ENCODE measurements at places on chromosomes 5 and 9.

DNA sequence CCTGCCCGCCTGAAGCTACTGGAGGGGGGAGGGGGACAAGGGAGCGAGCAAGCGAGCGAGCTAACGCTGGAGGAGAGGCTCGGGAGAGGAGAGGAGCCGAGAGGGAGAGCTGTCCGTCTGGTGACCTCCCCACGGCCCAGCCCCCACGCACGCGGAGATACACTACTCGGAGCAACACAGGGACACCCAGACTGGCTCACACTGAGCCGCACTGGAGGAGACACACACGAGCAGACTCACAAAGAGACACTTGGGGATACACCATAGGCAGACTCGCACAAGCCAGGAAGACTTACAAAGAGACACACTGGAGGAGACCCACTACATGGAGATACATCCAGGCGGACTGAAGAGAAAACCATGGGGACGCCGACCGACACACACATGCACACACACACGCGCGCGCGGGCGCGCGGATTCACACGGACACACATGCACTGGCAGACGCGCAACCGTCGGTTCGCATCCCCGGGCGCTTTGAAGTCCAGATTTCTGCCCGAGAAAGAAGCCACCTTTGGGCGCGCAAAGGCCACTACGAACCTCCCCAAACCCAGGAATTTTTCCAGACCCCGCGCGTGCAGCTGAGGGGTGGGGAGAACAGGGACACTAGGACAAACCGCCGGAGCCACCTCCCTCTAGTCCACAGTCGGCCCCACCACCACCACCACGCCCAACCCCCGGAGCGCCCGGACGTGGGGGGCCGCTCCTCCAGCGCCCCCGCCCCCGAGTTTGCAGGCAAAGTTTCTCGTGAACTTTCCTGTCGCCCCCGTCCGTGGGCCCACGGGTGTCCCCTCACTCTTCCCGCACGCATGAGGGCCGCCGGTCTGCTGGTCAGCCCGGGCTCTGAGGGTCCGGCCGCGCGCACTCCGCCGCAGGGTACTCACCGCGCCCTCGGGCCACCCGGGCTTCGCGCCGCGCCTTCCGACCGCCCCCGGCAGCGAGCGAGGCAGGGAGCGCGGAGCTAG, 571 bp downstream of the CNTFR start:
- no peak for DNase-seq

- DNase-seq: no peak
These were observed 492.2 kb downstream of the ENC1 start for GRCh38 chr5:74148321-74148720.

DNA sequence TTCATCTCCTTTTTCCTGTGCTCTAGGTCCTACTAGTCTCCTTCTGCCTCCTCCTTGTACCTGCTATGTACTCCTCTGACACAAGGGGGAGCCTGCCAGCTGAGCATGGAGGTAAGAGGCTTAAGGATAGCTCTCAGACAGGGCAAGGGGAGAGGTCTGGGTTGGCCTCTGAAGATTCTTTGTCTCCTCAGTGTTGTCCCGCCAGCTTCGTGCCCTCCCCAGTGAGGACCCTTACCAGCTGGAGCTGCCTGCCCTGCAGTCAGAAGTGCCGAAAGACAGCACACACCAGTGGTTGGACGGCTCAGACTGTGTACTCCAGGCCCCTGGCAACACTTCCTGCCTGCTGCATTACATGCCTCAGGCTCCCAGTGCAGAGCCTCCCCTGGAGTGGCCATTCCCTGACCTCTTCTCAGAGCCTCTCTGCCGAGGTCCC, 3.8 kb downstream of the CREB3 start:
- DNase-seq: peak; percentile 56

- DNase-seq: no peak
These were observed 33.7 kb downstream of the PTGES start for GRCh38 chr9:129719135-129719534.

- no peak for DNase-seq
These were observed 34.8 kb downstream of the ATP6V0E1 start for GRCh38 chr5:173018358-173018757.

DNA sequence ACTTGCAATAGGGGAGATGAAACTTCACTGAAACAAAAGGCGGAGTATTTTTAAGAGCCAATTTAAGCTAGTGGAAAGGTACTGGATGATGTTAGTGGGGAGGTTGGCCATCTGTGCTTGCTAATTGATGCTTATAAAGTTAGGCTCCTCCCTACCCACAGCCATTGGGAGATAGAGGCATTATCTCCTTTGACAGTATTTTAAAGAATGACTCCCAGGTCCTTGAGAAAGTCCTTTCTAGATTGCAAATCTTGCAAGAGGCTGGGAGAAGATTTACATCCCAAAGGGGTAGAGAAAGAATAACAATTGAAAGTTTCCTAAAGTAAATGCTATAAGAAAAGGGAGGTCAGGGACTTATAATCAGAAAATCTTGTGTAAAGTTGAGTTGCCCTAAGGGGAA, 282.6 kb downstream of the BRINP1 start:
- no peak for DNase-seq

GRCh38 chr5:40391642-40392041, 288.1 kb upstream of the PTGER4 start:
- no peak for DNase-seq

DNA sequence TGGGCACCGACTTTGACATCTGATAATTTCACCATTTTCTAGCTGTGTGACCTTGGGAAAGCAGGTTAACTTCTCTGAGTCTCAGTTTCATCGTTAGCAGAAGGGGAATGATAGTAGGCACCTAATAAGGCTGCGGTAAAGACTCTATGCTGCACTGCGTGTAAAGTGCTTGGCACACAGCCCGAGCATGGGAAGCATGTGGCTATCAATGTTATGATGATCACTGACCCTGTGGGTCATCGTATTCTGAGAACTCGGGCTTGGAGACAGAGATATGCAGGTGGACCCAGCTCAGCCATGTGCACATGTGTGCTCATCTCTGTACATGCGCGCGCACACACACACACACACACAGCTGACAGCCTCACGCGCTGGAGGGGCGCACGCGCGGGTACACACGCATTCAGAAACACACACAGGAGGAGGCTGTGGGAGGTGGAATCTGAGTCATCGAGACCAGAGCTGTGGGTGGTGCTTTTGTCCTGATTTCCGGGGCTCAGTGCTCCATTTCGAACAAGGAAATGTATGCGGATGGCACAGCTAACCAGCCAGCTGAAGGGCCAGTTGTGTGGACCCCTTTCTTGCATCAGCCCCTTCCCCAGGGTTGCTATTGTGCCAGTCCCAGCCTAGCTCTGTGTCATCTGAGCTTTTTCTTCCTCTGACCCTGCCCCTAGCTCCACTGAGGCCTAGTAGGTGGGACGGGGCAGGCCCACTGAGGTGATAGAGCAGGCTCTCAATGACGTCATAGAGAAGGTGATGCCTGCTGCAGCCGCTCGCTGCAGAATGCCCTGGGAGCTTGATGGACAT, 11.1 kb upstream of the ARAP3 start:
- DNase-seq: no peak

DNA sequence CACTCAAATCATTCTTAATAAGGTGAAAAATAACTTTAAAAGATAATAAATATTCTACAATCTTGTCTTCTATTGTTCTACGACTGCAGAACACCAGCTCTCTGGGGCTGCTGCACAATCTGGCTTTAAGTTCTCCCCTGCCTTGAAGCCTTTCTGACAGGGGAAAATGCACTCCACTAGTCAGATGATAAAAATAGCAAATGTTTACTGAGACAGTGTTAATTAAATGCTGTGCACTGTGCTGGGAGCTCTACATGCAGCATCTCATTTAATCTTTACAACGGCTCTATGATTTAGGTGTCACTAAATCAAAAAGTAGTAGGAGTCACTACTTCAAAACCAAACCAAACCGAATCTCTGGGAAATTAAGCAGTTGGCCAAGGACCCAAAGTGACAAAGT, 132.7 kb downstream of the SLIT3 start:
- DNase-seq: no peak

GRCh38 chr5:110054240-110054639, 364.5 kb downstream of the MAN2A1 start:
- no peak for DNase-seq

DNA sequence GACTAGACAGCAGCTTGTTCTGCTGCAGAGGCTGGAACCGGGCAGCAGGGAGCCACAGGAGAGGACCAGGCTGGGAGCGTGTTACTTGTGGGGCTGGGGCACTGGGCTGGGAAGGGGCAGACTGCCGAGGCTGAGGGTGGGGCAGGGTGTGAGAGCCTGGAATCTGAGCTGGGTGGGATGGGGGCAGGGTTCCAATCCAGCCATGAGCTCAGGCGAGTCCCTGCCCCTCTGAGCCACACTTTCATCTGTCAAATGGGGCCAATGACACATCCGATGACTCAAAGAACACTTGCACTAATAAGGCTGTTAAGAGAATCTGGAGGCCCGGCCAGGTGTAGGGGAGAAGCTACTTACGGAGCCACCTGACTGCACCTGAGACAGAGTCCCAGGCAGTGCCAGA, 18.7 kb upstream of the WDR38 start:
- DNase-seq: no peak

GRCh38 chr9:80175286-80176150, 603.8 kb downstream of the TLE4 start:
- no peak for DNase-seq

- no peak for DNase-seq
These were observed 46.2 kb downstream of the LIX1 start for GRCh38 chr5:97096191-97096590.

GRCh38 chr5:82234885-82235284, 43.3 kb downstream of the RPS23 start:
- DNase-seq: no peak
